ENCODE measurements at places on chromosomes 5 and 9. TPM values are rescaled to one million over a fixed set of nuclear protein-coding genes. Genes with fewer than 3 reads are reported as not detected.

DNA sequence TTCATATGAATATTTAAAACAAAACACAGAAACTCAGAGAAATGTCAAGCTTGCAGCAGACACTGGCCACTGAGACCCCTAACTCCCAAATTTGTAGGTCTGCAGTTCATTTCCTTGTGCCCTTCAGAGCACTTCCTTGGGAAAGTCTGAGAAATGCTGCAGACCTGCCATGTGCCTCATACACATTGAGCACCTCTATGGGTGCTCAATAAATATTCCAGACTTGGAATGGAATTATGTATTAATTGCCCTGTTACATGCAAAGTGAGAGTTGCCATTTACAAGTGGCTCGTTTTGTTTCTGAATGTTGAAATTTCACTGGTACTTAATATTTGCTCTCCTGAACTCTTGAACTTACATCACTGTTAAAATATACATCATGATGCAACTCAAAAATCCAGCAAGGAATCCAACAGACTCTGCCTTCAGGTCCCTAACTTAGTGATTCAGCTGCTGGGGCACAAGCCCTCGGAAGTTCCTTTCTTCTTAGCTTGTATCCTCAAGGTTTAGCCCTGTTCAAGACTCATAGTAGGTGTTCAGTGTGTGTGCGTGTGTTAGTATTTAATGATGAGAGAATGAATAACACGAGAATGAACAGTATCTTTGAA is 90.6 kb downstream of the PTCD2 start:
- no peak overlapping the region for H3K27ac ChIP-seq
- H3K4me1 ChIP-seq = no peaks in the 10 kb centered on the region
- no peaks in the 10 kb centered on the region for H3K36me3 ChIP-seq
- no peak for DNase-seq

DNA sequence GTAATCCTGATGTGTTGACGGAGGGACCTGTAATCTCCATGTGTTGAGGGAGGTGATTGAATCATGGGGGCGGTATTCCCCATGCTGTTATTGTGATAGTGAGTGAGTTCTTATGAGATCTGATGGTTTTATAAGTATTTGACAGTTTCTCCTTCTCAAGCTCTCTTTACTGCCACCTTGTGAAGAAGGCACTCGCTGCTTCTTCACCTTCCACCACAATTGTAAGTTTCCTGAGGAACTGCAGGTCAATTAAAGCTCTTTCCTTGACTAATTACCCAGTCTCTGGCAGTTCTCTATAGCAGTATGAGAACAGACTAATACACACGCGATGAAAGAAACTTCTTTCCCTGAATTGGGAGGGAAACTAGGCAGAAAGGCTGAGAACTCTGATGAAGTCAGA is 141.1 kb upstream of the RAD23B start:
- H3K27me3 ChIP-seq = no peaks in the 10 kb centered on the region
- no peak overlapping the region for H3K4me3 ChIP-seq
- DNase-seq = no peak
- no peaks in the 10 kb centered on the region for H3K4me1 ChIP-seq
- H3K27ac ChIP-seq = no peak overlapping the region

- H3K4me1 ChIP-seq = no peaks in the 10 kb centered on the region
- H3K4me3 ChIP-seq = no peak overlapping the region
- no peaks in the 10 kb centered on the region for H3K36me3 ChIP-seq
- DNase-seq = no peak
- H3K27ac ChIP-seq = no peak overlapping the region
Measured at GRCh38 chr9:3647652-3648051, 121.9 kb upstream of the RFX3 start.

GRCh38 chr5:116824751-116825438 is 250.3 kb upstream of the SEMA6A start:
- H3K27ac ChIP-seq = no peak overlapping the region
- H3K4me1 ChIP-seq = no peaks in the 10 kb centered on the region

- H3K4me3 ChIP-seq = no peak overlapping the region
- peaks cover 18% of the 10 kb centered on the region for H3K4me1 ChIP-seq
- no peak for DNase-seq
- H3K36me3 ChIP-seq = no peaks in the 10 kb centered on the region
Measured at GRCh38 chr5:67246108-67246507, 49.5 kb upstream of the CD180 start.

DNA sequence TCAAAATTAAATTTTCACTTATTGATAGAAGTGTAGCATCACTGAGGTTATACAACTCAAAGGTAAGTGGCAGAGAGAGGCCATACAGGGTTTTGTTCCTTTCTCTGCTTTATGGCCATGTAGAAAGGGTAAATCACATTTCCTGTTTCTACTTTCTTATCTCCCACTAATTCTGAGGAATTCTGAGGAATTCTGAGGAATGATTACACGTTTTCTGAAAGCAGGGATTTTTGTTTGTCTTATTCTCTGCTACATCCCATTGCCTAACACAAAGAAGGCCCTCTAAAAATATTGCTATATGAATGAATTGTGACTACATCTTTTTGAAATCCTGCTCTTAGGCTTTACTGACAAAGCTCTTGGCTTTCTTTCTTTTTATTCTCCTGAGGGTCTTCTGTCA is 516.9 kb upstream of the ZNF608 start:
- no peaks in the 10 kb centered on the region for H3K4me1 ChIP-seq
- no peak overlapping the region for H3K4me3 ChIP-seq
- no peak for DNase-seq
- no peaks in the 10 kb centered on the region for H3K36me3 ChIP-seq

GRCh38 chr9:127202461-127203169 is 62.0 kb upstream of the GARNL3 start:
- DNase-seq = no peak
- H3K36me3 ChIP-seq = no peaks in the 10 kb centered on the region
- no peak overlapping the region for H3K27ac ChIP-seq

- no peak overlapping the region for H3K4me3 ChIP-seq
- H3K27me3 ChIP-seq = no peaks in the 10 kb centered on the region
- no peaks in the 10 kb centered on the region for H3K36me3 ChIP-seq
Measured at GRCh38 chr5:16312785-16313184, 133.2 kb upstream of the MARCHF11 start.

DNA sequence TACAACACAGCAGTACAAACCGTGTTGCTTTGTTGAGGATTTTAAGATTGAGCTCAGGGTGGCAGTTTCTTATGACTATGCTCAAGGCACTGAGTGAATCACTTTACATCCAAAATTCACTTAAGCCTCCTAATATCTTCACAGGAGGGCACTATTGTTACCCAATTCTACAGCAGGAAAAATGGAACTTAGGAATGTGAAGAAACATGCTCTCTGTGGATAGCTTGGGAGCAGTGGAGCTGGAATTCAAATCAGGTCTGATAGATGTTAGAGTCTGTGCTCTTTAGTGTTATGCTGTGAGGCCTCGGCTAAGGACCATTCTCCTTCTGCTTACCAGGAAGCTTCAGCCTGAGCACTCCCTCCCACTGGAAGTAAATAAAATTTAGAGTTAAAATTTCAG is 18.7 kb upstream of the HMHB1 start:
- DNase-seq = no peak
- no peak overlapping the region for H3K27ac ChIP-seq
- no peaks in the 10 kb centered on the region for H3K27me3 ChIP-seq
- no peak overlapping the region for H3K4me3 ChIP-seq
- no peaks in the 10 kb centered on the region for H3K4me1 ChIP-seq

GRCh38 chr5:111628901-111629300 is 116.6 kb upstream of the STARD4 start:
- H3K36me3 ChIP-seq = no peaks in the 10 kb centered on the region
- DNase-seq = no peak
- no peak overlapping the region for H3K4me3 ChIP-seq
- H3K4me1 ChIP-seq = no peaks in the 10 kb centered on the region

The UBE2QL1 gene
- total RNA-seq = not detected

DNA sequence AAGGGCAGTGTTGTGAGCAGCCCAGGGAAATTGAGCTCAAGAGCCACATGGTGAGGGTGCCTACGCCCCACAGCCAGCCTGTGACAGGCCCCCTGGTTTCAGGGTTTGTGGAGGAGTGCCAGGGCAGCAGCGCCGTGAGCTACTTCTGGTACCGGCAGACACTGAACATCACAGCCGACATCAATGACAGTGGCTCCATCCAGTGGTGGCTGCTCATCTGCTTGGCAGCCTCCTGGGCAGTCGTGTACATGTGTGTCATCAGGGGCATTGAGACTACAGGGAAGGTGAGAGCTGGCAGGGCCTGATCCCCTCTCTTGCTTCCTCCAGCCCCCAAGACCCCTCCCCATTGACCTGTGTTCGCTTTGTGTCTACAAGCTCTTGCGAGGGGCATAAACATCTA is 10.2 kb downstream of the SLC6A18 start:
- no peaks in the 10 kb centered on the region for H3K36me3 ChIP-seq
- no peak overlapping the region for H3K4me3 ChIP-seq
- no peak for DNase-seq
- no peaks in the 10 kb centered on the region for H3K27me3 ChIP-seq
- H3K27ac ChIP-seq = no peak overlapping the region
- H3K4me1 ChIP-seq = no peaks in the 10 kb centered on the region

- no peak overlapping the region for H3K27ac ChIP-seq
- H3K4me3 ChIP-seq = no peak overlapping the region
- no peaks in the 10 kb centered on the region for H3K27me3 ChIP-seq
- H3K4me1 ChIP-seq = no peaks in the 10 kb centered on the region
- H3K36me3 ChIP-seq = no peaks in the 10 kb centered on the region
Measured at GRCh38 chr5:141725891-141726290, 43.9 kb upstream of the ARAP3 start.

- no peaks in the 10 kb centered on the region for H3K27me3 ChIP-seq
- H3K36me3 ChIP-seq = no peaks in the 10 kb centered on the region
- no peak for DNase-seq
Measured at GRCh38 chr5:80977764-80978163, 17.6 kb downstream of the RASGRF2 start.

The STC2 gene
- not detected for total RNA-seq

The SHC3 gene
- total RNA-seq = not detected

- H3K4me3 ChIP-seq = no peak overlapping the region
- DNase-seq = no peak
- H3K4me1 ChIP-seq = no peaks in the 10 kb centered on the region
- no peaks in the 10 kb centered on the region for H3K27me3 ChIP-seq
- no peaks in the 10 kb centered on the region for H3K36me3 ChIP-seq
- H3K27ac ChIP-seq = no peak overlapping the region
Measured at GRCh38 chr5:86862093-86862492, 244.4 kb downstream of the COX7C start.

DNA sequence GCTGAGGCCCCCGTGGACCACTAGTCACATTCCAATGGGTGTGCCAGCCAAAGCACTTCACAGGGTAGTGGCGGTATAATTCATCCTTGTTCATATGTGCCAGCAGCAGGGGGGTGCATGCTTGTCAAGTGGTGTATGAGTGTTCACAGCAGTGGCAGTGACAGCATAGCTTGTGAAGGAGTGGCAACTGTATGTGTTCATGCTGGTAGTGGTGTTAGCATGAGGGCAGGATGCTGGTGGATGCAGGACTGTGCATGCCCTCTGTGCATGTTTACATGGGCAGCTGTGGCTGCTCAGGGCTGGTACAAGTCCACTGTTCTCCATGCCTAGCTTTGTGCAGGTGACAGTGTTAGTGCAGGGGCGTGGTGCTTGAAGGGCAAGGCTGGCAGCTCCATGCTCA is 253.4 kb upstream of the DMAC1 start:
- H3K4me3 ChIP-seq = no peak overlapping the region
- no peak overlapping the region for H3K27ac ChIP-seq
- no peaks in the 10 kb centered on the region for H3K27me3 ChIP-seq
- no peaks in the 10 kb centered on the region for H3K36me3 ChIP-seq
- H3K4me1 ChIP-seq = no peaks in the 10 kb centered on the region
- no peak for DNase-seq

The PAEP gene
- total RNA-seq = not detected

The ARL15 gene
- total RNA-seq = 14.1 TPM

DNA sequence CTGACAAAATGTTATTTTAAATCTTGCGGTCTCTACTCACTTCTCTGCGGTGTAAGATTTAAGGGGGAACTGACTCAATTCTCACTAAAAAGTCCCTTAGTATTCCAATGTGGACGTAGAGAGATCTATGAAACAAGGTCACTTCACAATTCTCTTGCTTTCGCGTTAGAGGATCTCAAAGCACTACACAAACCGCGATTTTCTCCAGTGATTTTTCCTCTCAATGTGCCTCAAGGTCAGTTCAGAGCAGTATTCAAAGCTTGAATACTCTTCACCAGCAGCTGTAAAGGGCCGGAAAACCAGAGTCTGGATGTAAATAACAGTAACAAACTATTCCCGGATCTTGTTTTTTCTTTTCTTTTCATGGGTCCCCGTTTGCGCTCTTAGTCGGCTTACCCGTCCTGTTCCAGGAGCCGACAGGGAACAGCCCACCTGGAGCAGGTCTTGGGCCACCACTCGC is 128.2 kb downstream of the TMEM161B start:
- peaks cover 37% of the 10 kb centered on the region for H3K4me1 ChIP-seq
- H3K4me3 ChIP-seq = peak overlapping the region; percentile 34
- no peaks in the 10 kb centered on the region for H3K36me3 ChIP-seq
- no peak for DNase-seq
- no peak overlapping the region for H3K27ac ChIP-seq
- H3K27me3 ChIP-seq = peaks cover 37% of the 10 kb centered on the region

- no peaks in the 10 kb centered on the region for H3K4me1 ChIP-seq
- no peak overlapping the region for H3K27ac ChIP-seq
- no peaks in the 10 kb centered on the region for H3K36me3 ChIP-seq
- no peak overlapping the region for H3K4me3 ChIP-seq
- H3K27me3 ChIP-seq = no peaks in the 10 kb centered on the region
Measured at GRCh38 chr5:137858223-137858916, 9.3 kb upstream of the MYOT start.

The AMBP gene
- total RNA-seq = not detected

GRCh38 chr5:43302481-43302880 is 10.7 kb downstream of the HMGCS1 start:
- DNase-seq = no peak
- H3K4me3 ChIP-seq = no peak overlapping the region
- peaks cover 9% of the 10 kb centered on the region for H3K36me3 ChIP-seq
- no peak overlapping the region for H3K27ac ChIP-seq
- no peaks in the 10 kb centered on the region for H3K27me3 ChIP-seq

- no peaks in the 10 kb centered on the region for H3K36me3 ChIP-seq
- H3K27me3 ChIP-seq = no peaks in the 10 kb centered on the region
- no peak for DNase-seq
Measured at GRCh38 chr9:130239741-130240241, 25.8 kb upstream of the HMCN2 start.

- no peak for DNase-seq
- H3K27ac ChIP-seq = no peak overlapping the region
- H3K4me3 ChIP-seq = no peak overlapping the region
- H3K36me3 ChIP-seq = no peaks in the 10 kb centered on the region
- no peaks in the 10 kb centered on the region for H3K4me1 ChIP-seq
- no peaks in the 10 kb centered on the region for H3K27me3 ChIP-seq
Measured at GRCh38 chr5:39521940-39522590, 97.3 kb upstream of the DAB2 start.

The PCDHGA7 gene
- total RNA-seq = 0.26 TPM

The CD72 gene
- total RNA-seq = 4.4 TPM

- no peaks in the 10 kb centered on the region for H3K27me3 ChIP-seq
- no peaks in the 10 kb centered on the region for H3K36me3 ChIP-seq
- DNase-seq = no peak
- H3K4me1 ChIP-seq = no peaks in the 10 kb centered on the region
- no peak overlapping the region for H3K4me3 ChIP-seq
Measured at GRCh38 chr5:159713254-159713653, 203.0 kb upstream of the ADRA1B start.

GRCh38 chr5:3564827-3565518 is 30.7 kb upstream of the IRX1 start:
- no peaks in the 10 kb centered on the region for H3K27me3 ChIP-seq
- H3K4me1 ChIP-seq = no peaks in the 10 kb centered on the region
- no peak for DNase-seq
- H3K36me3 ChIP-seq = no peaks in the 10 kb centered on the region
- no peak overlapping the region for H3K4me3 ChIP-seq

The ANAPC2 gene
- 125 TPM for total RNA-seq
